ENCODE measurements at places on chromosomes 5 and 9.

GRCh38 chr9:79975621-79976256 is 404.0 kb downstream of the TLE4 start:
- DNase-seq, result peak; percentile 46

GRCh38 chr9:134929193-134930158 is 11.8 kb upstream of the FCN1 start:
- DNase-seq, result no peak

- DNase-seq, result peak; percentile 67
These were observed 44.0 kb upstream of the MAN2A1 start for GRCh38 chr5:109645707-109646192.

DNA sequence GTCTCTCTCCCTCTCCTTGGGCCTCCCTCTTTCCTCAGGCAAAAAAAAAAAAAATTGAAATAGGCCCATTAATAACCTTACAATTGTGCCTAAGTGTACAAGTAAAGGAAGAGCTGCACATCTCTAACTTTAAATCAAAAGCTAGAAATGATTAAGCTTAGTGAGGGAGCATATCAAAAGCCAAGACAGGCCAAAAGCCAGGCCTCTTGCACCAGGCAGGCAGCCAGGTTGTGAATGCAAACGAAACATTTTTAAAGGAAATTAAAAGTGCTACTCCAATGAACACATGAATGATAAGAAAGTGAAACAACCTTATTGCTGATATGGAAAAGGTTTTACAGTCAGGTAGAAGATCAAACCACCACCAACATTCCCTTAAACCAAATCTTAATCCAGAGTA is 383.4 kb downstream of the KIAA0825 start:
- DNase-seq, result no peak

- no peak for DNase-seq
These were observed 160.9 kb upstream of the DMAC1 start for GRCh38 chr9:7960320-7961050.

Measured in midbrain (tissue), 1 donor.